Hypothalamus (tissue), 51 donors: ENCODE measurements at places on chromosomes 5 and 9.

DNA sequence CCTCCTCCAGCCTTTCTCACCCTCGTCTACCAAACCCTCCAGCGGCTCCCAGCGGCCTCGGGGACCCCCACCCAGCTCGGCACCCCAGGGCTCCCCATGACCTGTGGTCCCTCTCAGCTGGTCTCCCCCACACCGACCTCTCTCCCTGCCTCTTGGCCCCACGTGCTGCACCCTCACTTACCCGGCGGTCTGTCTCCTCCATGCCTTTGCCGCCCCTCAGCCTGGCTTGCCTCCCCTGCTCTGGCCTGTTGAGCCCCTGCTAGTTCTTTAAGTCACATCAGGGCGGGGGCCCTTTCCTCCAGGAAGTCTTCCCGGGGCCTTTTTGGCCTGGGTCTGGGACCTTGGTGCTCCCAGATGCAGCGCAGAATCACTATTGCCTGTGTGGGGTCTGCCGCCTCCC is 81.5 kb downstream of the LMX1B start:
- no peak for DNase-seq

DNA sequence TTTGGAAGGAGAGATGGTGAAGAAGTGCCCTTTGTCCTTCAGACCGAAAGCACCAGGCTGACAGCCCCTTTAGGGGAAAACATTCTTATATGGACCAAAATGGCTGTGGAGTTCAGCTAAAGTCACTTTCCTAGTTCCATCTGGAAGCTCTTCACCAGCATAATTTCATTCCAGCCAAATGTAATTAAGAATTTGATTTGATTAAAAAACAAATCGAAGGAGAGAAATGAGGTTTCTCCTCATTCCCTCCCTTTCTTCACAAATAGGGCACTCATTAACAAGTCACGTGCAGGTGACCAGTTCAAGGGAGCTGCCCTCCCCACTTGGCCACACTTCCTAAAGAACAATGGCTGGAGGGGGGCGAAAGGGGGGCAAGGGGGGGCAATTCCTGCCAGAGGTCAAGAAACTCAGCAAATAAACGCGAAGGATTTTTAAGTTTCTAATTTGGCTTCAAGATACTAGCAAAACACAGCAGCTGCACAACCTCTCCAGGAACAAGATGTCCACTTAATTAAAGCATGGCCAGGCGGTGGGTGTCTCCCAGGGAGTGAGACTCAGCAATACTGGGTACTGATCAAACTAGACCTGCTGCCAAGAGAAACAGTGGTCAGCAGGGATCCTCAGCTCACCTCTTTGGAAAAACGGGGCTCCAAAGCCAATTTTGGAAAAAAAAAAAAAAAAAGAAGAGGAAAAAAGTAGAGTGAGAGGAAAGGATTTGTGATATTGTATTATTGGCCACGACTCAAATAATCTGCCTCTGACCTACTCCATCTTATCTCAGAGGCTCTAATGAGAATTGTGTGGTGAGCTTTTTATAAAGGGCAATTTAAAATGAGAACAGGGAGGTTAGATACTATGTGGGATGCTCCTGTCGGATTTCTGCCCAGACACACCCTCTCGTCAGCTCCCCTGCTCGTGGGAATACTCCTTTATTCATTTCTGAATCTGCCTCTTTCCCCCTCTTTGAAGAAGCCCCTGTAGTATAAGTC is 254.3 kb downstream of the ZSWIM6 start:
- DNase-seq, result no peak

DNA sequence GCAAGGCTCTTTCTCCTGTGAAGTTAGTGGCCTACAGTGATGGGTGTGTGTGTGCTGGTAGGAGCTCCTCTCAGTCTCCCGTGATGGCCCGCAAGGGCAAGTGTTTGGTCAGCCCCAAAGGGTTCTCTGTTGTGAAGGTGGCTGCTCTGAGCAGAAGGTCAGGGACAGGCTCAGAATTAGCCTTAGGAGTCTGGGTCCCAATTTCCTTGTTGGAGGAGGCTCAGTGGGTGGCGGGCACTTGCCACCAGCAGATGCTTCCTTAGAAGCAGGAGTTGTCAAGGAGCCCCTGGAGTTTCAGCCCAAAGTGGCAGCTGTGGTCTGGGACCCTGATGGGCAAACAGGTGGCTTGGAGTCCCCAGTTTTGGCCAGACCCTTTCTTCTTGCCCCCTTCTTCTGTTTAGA is 154.4 kb downstream of the MACROH2A1 start:
- no peak for DNase-seq

DNA sequence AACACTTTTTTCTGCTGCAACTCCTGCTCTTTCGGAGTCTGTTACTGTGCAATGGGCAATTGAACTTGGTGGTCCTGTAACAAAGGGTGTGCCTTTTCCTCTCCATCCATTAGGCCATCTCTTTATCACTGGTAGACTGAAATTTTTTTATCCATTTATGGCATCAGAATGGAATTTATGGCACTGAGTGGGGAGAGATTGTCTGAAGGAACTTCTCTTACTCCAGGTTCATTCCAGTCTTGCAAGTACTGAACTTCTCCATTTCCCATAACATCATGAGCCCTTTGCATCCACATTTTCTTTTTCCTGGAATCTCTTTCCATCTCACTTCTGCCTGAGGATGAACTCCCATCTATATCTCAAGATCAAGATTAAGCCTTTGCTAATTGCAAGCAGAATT is 10.0 kb downstream of the SLC46A2 start:
- no peak for DNase-seq

DNA sequence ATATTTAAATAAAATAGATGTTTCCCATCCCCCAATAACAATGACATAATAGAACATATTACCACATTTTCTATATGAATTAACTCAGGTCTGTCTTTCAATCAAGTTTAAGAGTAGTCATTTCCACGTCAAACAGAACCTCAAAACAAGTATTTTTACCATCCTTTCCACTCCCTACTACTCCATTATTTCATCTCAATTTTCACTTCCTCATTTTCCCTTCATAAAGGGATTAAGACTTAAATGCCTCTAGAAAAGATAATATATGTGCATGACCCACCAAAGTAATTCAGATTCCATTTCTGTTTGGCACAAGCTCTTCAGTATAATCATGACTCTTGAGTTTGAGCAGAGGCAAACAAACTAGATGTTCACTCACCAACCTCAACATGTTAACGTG is 40.4 kb downstream of the ELOVL7 start:
- no peak for DNase-seq

DNA sequence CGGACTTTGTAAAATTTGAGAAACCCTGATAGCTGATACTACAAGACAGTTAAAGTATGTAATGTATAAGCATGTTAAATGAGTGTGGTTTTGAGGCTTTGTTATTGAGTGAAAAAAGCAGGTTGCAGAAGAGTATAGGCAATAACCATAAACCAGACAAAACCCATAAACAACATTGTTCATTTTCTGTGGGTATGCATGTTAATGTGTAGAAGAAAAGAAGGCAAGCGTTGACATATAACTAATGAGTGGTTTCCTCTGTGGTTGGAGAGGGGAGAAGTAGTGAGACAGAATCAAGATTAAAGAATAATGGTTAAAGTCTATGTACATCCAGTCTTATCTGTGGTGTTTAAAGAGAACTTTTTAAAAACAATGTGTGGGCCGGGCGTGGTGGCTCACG is 26.2 kb downstream of the RAD23B start:
- no peak for DNase-seq

GRCh38 chr9:124054582-124055227 is 43.1 kb downstream of the LHX2 start:
- DNase-seq, result no peak

DNA sequence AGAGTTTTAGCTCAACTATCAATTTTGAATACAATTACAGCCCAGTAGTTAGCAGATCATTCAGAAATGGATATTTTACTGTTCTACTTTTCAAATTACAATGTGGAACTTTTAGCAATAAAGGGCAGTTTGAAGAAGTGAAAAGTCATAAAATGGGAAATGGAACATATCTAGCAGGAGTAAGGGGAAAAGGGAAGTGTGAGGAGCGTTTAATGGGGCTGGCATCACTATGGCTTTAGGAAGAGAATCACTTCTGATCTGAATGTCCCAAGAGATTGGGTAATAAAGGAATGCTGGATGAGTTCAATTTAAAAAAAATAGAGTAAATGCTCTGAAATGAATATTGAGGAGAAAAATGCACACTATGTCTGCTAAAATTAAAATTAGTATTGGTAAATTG is 77.4 kb downstream of the ATPSCKMT start:
- DNase-seq, result no peak

DNA sequence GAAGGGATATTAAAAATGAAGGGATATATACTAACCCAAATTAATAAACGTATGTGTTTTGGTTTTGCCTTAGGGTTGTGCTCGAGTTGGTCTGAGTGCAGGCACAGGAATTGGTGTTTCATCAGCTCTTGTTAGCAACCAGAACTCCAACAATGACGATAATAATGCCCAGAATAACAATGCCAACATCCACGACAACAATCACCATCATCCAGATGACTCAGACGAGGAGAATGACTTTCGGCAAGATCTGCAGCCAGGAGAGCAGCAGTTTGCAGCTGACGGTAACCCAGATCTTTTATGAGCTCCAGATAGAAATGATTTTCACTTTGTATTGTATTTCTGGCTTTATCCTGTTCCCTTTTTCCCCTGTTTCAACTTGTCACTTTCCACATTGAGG is 33.2 kb downstream of the FBXO38 start:
- no peak for DNase-seq

DNA sequence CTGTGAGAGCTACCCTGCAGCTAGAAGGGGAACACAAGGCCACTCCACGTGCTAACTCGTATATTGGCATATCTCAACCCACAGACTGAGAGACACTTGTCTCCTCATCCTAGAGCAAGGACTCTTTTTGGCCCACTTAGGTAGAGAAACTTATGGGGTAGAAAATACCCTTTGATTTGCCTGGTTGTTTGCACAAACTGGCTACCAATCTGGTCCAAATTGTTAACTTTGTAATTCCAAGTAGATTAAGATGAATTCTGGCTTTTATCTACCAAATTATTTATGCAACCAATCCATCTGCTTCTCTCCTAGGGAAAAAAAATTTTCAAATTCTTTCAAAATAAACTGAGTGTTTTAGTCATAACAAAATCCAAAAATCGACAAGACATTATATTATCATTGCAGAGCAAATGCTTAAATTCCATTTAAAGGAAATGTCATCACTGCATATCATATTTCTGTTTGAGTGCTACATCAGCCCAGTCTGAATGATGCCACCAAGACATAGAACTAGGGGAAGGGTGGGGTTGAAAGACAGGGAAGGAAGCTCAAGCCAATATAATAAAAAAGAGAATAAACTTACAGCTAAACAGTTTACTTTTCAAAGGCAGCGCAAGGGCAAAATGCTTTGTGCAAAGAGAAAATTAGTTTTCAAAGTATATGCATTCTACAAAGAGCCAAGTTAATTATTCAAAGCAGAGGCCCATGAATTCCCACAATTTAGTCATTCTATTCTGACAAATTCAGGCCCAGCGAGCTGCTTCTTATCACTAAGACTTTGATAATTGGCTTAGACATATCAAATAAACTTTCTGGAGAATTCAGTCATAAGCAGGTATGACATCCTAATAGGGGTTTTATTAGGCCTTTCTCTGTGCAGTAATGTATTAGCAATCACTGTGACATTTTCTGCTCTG is 198.0 kb downstream of the CAAP1 start:
- no peak for DNase-seq
